ENCODE measurements at places on chromosomes 5 and 9.
A peak's percentile ranks its signal among the peaks of the same experiment; 100 is the strongest.

DNA sequence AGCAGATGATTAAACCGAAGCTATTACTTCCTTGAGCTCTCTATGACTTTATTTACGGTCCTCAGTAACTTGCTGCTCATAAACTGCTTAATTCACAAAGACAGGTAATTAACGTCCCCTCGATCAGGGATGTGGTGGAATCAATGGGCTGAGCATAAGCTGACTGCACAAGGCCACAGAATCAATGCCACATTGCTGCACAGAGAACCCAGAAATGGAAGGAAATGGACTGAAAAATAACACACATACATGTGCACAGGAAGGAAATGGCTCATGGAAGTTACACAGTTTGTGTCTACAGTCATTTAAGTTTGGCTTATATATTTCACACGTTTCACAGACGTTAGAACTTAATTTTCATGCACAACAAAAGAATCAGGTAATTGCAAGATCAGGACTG, 118.3 kb upstream of the KLF9 start:
- no peaks in the 10 kb centered on the region for H3K27me3 ChIP-seq
- H3K27ac ChIP-seq = no peak overlapping the region
- peaks cover 4% of the 10 kb centered on the region for H3K4me1 ChIP-seq
- no peaks in the 10 kb centered on the region for H3K36me3 ChIP-seq

DNA sequence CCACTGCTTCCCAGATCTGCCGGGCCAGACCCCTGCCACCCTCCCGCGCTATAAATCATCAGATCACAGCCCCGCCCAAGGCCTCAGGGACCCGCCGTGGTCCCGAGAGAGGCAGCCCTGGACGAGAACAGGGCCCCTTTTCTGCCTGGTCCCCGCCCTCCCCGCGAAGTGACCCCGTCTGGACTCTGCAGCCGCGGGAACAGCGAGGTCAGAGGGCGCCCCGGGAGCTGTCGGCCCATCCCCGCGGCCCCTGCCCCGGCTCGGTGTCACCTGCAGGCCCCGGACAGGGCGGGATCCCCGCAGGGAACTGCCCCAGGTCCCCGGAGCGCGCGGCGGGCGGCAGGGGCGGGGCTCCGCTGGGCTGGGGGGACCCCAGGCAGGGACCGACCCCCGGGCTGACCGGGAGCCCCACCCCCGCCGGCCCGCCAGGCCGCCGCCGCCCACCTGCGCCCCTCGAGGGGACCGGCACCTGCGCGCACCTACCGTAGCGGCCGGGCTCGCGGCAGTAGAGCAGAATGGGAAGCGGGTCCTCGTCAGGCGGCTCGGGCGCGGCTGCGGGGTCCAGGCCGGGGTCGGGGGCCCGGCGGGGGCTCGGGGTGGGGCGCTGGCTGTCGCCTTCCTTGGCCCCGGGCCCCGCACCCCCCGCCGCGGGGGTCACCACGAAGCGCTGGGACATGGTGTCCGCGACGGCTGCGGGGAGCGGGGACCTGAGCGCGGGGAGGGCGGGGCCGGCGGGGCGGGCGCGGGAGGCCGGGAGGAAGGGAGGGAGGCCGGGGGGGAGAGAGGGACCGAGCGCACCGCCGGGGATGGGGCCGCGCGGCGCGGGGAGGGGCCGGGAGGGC, 43.5 kb upstream of the SLC12A7 start:
- H3K4me1 ChIP-seq = peaks cover 25% of the 10 kb centered on the region
- DNase-seq = no peak
- no peak overlapping the region for H3K27ac ChIP-seq

- H3K36me3 ChIP-seq = peaks cover 1% of the 10 kb centered on the region
- peaks cover 21% of the 10 kb centered on the region for H3K27me3 ChIP-seq
- DNase-seq = peak; percentile 52
- no peak overlapping the region for H3K4me3 ChIP-seq
- peaks cover 2% of the 10 kb centered on the region for H3K4me1 ChIP-seq
Measured at GRCh38 chr5:66713998-66714397, 117.8 kb downstream of the MAST4 start.

GRCh38 chr5:161546095-161546469, 443 bp downstream of the GABRB2 start:
- H3K27me3 ChIP-seq = peaks cover 49% of the 10 kb centered on the region
- no peak overlapping the region for H3K27ac ChIP-seq
- H3K36me3 ChIP-seq = peaks cover 2% of the 10 kb centered on the region
- DNase-seq = no peak
- H3K4me3 ChIP-seq = peak overlapping the region; percentile 76
- peaks cover 12% of the 10 kb centered on the region for H3K4me1 ChIP-seq

DNA sequence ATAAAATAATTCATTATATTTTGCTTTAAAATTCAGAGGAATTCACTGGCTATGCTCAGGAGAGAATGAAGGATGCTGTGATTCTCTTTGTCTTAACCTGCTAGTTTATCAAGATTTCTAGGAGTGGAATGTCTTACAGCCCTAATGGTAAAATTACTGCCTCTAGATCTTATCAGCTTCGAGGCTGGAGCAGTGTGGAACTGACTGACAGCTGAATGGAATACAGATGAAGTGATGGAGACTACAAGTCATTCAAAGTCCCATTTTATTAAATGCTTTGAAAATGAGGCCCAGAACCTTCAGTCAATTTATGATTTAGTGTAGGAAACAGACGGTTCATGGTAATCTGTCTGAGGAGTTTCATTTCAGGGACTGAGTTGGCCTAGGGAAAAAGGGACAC, 202.1 kb downstream of the RFX3 start:
- no peak overlapping the region for H3K4me3 ChIP-seq
- no peaks in the 10 kb centered on the region for H3K36me3 ChIP-seq
- H3K4me1 ChIP-seq = no peaks in the 10 kb centered on the region
- no peaks in the 10 kb centered on the region for H3K27me3 ChIP-seq
- no peak for DNase-seq

Data from activated CD8-positive, alpha-beta memory T cell treated with anti-CD3 and anti-CD28 coated beads, Interleukin-2, amount 10 ng/mL, durations not matched to agents 7 days and 5 days (primary cell).